ENCODE measurements at places on chromosomes 7 and 10. TPM values are rescaled to one million over a fixed set of nuclear protein-coding genes. Genes with fewer than 3 reads are reported as not detected.

The RNF148 gene
- polyA plus RNA-seq = not detected

The SUN3 gene
- not detected for polyA plus RNA-seq

The ITGA8 gene
- polyA plus RNA-seq = 0.01 TPM

The UCN3 gene
- polyA plus RNA-seq = not detected

The SNX13 gene
- 6.7 TPM for polyA plus RNA-seq

The ARL5B gene
- polyA plus RNA-seq = 5.9 TPM

All from IMR-90 (cell line).